GM06990 (cell line): ENCODE measurements at places on chromosomes 7 and 10.

DNA sequence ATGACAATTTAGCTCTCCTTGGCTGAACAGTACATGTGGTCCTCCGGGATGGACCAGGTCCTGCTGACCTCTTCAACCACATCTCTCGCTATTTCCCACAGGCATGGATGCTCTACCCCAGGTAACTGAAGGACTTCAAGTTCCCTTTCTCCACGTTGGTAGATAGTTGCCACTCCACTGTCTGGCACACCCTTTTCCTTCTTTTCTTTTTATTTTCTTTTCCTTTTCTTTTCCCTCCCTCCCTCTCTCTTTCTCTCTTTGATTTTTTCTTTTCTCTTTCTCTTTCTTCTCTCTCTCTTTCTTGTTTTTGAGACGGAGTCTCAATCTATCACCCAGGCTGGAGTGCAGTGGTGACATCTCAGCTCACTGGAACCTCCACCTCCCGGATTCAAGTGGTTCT is 2.8 kb upstream of the ACBD7 start:
- no peak for DNase-seq

DNA sequence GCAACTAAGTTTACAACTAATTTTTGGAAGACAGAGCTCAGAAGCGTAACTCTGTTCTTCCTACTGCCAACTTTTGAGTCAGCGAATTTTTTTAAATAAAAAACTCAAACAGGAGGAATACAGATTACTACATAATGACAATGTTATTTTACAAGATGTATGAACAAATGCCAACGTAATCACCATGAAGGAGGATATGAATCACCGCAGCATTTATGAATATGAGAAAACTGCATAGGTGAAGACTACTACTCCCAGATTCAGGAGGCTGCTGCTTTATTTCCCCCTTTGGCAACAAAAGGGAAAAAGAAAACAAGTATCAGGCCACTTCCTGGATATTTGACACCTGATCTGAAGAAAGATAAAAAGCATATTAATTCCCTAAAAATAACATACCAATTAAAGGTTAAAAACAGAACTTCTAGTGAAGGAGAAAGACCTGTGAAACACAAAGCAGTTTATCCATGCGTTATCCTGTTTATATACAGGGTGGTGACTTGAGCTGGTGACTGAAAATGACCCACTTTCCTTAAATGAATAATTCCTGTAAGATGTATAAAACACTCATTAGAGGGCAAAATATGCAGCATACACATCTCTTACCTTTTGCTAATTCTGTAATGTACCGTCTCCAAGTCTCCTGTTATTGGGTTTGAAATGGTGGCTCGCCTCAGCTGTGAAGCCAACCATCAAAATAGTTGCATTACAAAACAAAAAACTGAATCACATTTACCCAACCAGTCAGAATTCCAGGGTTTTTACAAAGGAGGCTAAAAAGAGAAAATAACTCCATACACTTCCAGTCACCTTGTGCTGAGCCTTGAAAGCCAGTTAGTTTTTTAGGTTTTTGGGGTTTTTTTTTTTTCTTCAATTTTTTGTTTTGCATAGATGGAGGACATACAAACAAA is 52.0 kb downstream of the P4HA1 start:
- no peak for DNase-seq

GRCh38 chr7:3370068-3370830 is 69.2 kb downstream of the SDK1 start:
- DNase-seq, result no peak

DNA sequence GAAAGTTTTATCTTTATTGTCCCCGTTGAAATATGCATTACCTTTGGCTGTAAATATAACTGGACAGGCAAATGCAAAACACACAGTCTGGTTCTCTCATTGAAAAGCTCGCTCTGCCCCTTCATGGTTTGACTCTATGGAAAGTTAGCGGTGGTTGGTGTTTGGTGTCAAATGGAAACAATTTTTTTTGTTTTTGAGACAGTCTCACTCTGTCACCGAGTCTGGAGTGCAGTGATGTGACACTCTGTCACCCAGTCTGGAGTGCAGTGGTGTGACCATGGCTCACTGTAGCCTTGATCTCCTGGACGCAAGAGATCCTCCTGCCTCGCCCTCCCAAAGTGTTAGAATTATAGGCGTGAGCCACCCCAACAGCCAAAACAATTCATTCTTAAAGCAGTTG is 149.7 kb downstream of the LRRC4 start:
- no peak for DNase-seq

- DNase-seq, result no peak
Measured at GRCh38 chr10:98168147-98168546, 33.7 kb downstream of the R3HCC1L start.

DNA sequence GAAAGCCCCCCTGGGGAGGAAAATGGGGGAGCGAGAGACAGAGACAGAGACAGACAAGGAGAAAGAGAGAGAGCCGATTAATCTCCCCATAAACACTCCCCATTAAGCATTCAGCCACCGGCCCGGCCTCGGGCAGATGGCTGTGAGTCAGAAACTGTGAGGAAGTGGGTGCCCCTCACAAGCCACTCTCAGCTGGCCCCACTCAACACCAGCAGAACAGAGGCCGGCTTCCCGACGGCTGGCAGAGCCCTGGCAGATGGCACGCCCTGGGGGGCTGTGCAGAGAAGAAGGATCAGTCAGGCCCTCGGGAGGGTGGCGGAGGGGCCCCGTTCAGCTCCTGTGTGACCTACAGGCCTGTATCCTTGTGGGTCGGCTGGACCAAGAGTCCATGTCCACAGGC is 41.2 kb downstream of the CAMK2B start:
- no peak for DNase-seq

GRCh38 chr7:134832367-134832766 is 52.9 kb downstream of the CALD1 start:
- no peak for DNase-seq

DNA sequence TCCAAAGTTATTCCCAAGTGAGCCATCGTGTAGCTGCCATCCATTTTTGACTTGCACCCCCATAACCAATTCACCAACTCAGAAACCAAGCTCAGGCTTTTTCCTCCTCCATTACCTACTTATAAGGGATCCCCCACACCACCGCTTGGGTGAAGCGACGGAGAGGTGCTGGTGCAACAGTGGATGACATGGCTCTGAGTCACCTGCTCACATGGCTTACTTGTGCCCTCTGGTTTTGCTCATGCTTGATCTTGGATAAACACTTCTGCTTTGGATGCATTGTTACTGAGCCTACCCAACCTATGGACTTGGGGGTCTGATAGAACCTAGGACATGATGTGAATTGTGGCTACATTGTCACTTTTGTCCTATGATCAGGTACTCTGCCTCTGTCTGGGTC is 12.0 kb upstream of the AKR1B1 start:
- DNase-seq, result no peak

DNA sequence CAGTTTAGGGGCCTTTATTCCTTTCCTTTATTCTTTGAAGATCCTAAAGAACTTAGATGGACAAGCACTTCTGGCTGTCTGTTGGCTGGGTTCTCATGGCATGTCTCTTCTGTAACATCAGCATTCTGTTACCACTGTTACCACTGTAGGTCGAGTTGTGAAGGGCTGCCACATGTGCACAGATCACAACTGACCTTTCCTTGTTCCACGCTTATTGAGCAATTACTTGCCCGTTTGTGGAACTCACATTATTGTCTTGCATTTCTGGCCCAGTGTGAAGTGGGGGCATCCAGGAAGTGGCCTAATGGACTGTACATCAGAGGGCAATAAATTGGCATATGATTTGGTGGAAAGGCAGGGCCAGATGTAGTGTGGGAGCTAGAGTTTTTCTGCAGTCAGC is 23.7 kb downstream of the GBF1 start:
- no peak for DNase-seq

- DNase-seq, result no peak
Measured at GRCh38 chr7:21547501-21547900, 4.7 kb downstream of the DNAH11 start.

- DNase-seq, result no peak
Measured at GRCh38 chr10:106506526-106507283, 657.8 kb downstream of the SORCS1 start.

DNA sequence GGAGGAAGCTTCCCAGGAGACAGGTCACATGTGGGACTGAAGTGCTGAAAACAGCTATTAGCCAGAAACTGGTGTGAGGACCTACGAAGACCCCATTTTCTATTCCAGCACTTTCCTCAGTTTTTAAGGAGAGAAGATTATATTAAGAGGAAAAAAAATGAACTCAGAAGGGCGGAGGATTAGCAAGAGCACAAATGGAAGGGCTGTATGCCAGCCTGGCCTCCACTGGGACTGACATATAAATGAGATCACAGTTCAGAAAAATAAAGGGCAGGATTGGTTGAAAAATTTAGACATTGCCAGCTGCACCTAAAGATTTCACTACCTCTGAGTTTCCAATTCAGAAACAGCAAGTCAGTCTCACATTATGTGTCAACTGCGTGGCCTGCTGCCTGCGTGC is 53.0 kb downstream of the GSDME start:
- no peak for DNase-seq

- no peak for DNase-seq
Measured at GRCh38 chr7:67462781-67463191, 466.2 kb downstream of the TYW1 start.

DNA sequence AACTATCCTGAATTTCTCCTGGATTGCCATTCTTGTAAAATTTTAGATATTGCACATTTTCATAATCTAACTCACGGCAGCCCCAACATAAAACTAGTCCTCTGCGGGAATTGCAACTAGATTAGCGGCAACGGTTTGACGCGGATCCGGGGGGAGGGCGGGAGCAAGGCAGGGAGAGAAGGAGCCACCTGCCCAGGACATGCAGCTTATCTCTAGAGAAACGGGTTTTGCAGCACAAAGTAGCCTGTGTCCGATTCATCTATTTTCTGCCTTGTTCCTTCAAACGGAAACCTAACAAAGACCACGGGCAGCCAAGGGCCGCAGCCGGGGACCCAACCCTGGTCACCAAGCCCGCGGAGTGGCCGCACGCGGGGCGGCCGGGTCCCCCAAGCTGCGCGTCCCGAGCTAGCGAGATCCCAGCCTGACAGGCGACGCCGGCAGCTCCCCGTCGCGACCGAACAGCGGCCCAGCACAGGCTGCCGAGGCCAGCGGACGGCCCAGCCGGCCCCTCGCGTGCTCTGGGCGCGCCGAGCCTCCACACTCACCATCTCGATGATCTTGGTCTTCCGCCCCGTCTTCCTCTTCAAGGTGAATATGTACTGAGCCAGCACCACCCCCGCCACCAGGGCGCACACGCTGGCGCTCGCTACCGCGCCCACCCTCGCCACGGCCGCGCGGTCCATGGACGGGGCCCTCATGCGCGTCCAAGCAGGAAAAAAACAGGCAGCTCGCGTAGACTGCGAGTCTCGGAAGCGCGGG is at the start of gene NT5C3A:
Gene NT5C3A, minus strand, starts transcription at position 754 of the 759 bp plus-strand sequence. Its CDS starts 71 bp downstream, at position 683.
- DNase-seq, result no peak

- no peak for DNase-seq
Measured at GRCh38 chr7:27193335-27194001, 6.4 kb downstream of the HOXA13 start.

- no peak for DNase-seq
Measured at GRCh38 chr7:44058759-44059218, 6.6 kb downstream of the PGAM2 start.

DNA sequence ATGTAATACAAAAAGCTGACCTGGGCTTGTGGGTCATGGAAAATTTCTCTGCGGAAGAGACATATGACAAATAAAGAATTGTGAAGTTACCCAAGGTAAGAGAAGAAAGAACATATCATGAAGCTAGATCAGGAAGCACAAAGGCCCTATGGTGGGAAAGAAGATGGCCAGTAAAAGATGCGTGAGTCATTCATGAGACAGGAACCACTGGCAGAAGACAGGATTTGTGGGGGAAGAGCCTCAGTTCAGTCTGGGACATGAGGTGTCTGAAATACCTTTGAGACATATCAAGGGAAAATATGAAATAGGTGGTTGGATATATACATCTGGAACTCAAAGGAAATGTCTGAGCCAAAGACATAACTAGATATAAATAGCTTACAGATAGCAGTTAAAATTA is 27.7 kb upstream of the AMPH start:
- DNase-seq, result no peak

DNA sequence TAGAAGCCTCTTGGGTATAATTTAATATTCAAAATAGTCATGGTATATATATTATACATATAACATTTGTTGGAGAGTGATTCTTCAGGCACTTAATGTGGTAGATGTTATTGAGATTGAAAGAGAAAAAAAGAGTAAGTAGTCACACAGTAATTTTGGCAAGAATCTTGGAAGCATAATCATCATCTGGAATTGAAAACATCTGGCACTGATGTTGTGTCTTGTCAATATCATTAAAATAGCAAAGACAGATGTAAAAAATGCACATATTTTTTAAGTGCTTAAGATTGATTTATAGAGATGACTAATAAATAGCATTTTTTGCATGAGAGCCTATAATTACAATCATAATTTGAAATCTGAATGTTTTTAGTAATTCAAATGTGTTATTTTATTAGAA is 9.5 kb downstream of the SEMA3D start:
- DNase-seq, result no peak

DNA sequence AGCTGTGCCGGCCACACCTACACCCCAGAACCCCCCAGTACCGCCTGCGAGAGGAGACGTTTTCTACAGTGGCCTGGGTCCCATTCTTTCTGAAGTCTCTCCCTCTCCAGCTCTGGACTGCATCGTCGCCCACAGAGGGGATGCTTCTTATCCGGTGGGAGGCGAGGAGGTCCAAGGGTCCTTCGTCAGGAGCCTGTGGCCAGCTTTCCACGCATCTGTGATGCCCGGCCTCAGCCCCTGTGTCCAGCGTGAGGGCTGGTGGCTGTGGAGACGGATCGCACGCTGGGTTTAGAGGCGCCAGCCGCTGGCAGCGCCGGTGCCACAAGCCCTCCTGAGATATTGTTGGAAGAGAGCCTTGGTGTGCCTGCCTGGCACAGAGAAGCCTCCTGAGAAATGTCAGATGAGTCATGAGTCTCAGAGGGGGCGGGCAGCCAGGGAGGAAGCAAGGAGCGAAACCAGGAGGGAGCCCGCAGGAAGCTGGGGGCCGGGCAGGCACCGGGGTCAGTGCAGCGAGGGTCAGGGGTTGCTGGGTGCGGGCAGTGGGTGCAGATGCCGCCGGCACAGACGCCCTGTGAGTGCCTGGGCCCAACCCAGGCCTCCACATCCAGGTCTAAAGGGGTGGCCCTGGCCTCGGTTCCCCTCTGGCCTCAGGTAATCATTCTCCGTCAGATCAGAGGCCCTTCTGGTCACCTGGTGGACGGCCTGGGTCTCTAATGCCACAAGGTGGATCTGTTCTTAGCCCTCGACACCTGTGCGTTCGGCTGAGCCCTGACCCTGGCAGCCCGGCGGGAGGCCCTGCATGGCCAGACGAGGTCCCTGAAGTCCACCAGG is 86.0 kb upstream of the DIP2C start:
- DNase-seq, result no peak

- no peak for DNase-seq
Measured at GRCh38 chr7:157506268-157506667, 169.5 kb downstream of the DNAJB6 start.

- no peak for DNase-seq
Measured at GRCh38 chr7:17618652-17618974, 320.2 kb downstream of the AHR start.

- no peak for DNase-seq
Measured at GRCh38 chr7:97027427-97028234, 3.0 kb upstream of the DLX5 start.
